ENCODE measurements at places on chromosomes 5 and 9.

DNA sequence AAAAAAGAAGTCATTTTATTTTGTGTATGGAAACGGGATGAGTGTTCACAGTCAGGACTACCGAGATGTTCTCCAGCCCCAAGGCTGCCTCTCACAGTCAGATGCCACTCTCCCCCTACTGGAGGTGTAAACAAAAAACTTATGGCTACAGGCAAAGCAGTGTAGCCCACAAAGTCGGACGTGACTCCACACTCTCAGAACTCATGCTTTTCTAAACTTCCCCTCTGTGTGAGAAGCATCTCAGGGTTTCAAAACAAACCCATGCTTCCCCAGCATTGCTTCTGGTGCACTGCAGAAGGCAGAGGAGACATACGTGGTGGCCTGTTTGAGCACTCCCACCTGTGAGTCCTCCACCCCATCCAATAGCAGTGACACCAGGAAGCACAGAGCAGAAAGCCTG, 580.3 kb downstream of the BNC2 start:
- no peak for DNase-seq

- no peak for DNase-seq
Measured at GRCh38 chr5:56668996-56669395, 146.4 kb upstream of the MAP3K1 start.

DNA sequence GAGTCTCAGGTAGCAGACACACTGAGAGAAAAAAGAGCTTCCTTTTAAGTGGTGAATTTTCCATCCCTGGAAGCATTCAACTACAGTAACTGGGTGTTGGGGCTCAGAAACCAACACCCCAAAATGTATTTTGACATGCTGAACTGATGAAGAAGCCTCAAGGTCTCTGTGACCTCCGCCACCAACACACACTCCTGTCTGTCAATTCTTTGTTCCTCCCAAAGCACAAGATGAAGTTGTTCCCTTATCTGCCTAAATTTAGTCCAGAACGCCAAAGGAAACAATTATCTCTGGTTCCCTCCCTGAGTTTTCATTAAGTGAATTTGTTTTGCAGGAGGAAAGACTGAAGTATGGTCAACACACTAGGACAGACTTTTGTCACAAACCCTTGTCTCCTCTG, 1.4 kb upstream of the CDKN2AIPNL start:
- no peak for DNase-seq

GRCh38 chr9:109414125-109414785, 83.9 kb downstream of the PTPN3 start:
- no peak for DNase-seq

DNA sequence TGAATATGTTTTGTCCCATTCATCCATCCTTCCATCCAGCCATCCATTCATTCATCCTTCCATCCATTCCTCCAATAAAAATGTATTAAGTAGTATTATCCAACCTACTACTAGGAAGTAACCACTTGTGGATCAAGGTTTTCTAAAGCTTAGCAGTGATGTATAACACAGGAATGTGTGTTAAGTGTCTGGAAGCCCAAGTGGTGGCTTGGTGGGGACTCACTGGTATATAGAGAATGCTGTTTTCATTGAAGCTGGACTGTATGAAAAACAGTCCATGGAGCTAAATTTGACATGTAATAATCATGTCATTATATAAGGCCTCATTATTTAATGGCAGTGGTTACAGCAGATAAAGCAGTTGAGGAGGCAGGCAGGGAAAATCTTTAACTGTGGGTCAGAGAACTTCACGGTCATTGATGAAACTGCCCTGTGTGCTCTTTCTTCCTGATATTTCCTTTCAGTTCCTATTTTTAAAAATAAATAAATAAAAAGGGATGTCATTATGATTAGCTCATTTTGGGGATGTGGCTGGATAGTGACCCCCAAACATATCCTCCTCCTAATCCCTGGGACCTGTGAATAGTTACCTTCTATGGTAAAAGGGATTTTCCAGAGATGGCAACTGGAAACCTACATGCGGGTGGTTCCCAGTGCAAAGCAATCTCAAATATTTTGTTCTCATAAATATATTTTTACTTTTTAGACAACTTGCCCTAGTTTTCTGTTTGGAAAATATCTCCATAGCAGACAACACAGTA, 82.3 kb downstream of the DAPK1 start:
- DNase-seq = no peak

DNA sequence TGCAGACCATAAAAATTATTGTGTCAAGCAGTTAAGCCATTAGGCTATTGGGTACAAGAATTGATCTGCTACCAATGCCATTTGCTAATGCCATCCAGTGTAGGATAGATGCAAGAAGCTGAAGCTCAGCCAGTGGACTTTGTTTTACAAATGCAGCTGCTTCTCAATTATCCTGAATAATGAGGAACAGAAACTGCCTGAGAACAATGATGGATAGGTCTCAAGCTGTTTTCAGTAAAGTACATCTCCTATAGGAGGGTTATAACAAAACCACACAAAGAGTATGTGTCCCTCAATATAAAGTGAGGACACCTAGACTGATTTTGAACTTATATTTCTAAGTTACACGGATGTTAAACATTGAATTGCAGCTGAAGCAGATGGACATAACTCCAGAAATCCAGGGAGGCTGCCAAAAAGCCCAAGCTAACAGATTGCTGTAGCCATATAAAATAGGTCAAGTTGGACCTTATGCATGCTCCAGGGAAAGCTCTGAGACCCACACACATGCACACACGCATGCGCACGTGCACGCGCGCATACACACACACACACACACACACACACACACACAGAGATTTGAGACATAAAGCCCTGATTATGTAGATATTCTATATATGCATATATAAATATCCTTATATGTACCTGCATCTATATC, 482.7 kb upstream of the CD180 start:
- no peak for DNase-seq

DNA sequence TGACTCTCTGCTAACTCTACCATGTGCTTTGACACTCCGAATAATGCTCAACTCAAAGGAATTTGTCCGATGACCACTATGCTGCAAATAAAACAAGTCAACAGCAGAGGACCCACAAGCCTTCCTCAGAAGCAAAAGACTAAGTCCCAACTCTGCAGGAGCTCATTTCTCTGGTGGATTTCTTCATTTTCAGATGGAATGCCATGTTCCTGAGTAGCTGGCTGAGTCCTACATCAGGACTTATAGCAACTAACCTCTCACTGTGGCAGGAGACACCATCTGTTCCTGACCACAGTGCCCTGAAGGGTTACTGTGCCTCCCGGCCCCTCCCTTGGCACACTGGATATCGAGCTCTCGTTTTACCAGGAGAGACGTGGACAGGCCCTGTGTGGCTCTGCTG, 20.8 kb downstream of the LHFPL2 start:
- DNase-seq = no peak

DNA sequence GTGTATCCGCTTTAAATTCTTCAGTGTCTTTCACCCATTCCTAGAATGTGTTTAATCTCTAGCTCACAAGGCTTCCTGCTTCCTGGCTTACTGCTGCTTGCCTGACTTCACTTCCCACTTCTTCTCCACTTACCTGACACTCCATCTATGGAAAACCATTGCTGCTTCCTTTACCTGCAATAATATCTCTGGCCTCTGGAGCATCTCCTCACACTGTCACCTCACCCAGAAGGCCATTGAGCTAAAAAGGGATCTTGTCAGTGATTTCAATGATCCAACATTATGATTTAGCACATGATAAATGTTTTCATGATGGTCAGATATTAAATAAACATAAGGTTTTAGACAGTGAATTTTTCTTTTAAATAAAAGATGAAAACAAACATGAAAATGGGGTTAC, 281.1 kb downstream of the MRPS30 start:
- no peak for DNase-seq

- no peak for DNase-seq
Measured at GRCh38 chr9:92545002-92545510, 9.3 kb upstream of the ECM2 start.
